ENCODE measurements at places on chromosomes 12 and 14.
A peak's percentile ranks its signal among the peaks of the same experiment; 100 is the strongest.

- H3K4me3 ChIP-seq, result no peak overlapping the region
- no peak for DNase-seq
- H3K4me1 ChIP-seq, result no peaks in the 10 kb centered on the region
- H3K27ac ChIP-seq, result no peak overlapping the region
- no peaks in the 10 kb centered on the region for H3K27me3 ChIP-seq
- H3K36me3 ChIP-seq, result no peaks in the 10 kb centered on the region
Observed at GRCh38 chr12:20220339-20220738, 148.0 kb upstream of the PDE3A start.

DNA sequence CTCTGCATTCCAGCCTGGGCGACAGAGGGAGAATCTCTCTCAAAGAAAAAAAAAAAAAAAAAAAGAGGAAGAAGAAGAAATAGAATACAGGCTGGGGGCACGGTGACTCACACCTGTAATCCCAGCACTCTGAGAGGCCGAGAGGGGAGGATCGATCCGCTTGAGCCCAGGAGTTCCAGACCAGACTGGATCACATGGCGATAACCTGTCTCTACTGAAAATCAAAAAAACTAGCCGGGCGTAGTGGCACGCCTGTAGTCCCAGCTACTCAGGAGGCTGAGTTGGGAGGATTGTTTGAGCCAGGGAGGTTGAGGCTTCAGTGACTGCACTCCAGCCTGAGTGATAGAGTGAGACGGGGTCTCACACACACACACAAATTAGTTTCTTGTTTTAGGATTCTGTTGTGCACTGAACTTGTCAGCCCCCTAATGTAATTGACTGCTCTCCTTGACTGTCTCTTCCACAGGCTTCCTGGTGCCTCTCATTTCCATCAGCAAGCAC lies 963 bp upstream of the TINF2 start:
- H3K4me3 ChIP-seq, result peak overlapping the region; percentile 86
- H3K4me1 ChIP-seq, result peaks cover 41% of the 10 kb centered on the region
- peak; percentile 2 for DNase-seq
- H3K27me3 ChIP-seq, result no peaks in the 10 kb centered on the region
- peaks cover 25% of the 10 kb centered on the region for H3K36me3 ChIP-seq
- H3K27ac ChIP-seq, result peak overlapping the region; percentile 99

- no peak for DNase-seq
- no peaks in the 10 kb centered on the region for H3K36me3 ChIP-seq
- H3K4me3 ChIP-seq, result no peak overlapping the region
- no peak overlapping the region for H3K27ac ChIP-seq
- H3K27me3 ChIP-seq, result no peaks in the 10 kb centered on the region
- no peaks in the 10 kb centered on the region for H3K4me1 ChIP-seq
Observed at GRCh38 chr12:76143343-76144244, 59.1 kb upstream of the NAP1L1 start.

DNA sequence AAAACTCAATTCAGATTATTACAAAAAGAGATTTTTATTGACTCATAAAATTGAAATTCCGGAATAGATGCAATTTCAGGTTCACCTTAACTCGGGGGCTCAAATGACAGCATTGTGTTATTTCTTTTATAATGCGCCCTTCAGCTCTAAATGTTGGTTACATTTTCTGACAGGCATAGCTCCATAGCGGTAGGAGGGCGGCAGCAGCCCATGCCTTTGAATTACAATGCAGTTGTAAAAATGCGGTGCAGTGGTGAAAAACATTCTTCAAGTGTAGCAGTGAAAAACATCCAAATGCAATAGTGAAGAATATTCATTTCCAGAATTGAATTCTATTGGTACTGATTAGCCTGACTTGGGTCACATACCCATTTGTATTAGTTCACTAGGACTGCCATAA lies 215.3 kb upstream of the PKP2 start:
- no peaks in the 10 kb centered on the region for H3K36me3 ChIP-seq
- H3K27me3 ChIP-seq, result no peaks in the 10 kb centered on the region
- H3K4me3 ChIP-seq, result no peak overlapping the region
- H3K4me1 ChIP-seq, result no peaks in the 10 kb centered on the region
- H3K27ac ChIP-seq, result no peak overlapping the region
- DNase-seq, result no peak

DNA sequence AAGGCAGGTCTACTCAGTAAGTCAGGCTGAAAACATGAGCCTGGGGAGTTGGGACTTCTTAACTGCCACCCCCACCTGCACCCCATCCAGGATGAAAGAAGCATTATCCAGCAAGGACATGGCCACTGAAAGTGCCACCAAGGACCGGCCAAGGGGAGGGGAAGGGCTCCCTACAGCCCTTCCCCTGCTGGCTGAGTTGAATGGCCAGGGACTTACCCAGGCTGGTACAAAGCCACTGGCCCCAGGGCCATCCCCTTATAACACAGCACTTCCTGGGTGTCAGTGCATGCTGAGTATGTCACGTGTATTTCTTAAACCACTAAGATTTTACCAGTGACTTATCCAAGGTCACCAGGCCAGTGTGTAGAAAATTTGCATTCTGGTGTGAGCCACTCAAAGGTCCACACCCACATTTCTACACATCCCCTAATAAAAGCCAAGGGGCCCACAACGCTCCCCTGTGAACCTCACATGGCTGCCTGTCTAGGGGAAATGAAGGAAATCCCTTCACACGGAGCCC lies 29.3 kb upstream of the ZFP36L1 start:
- no peak overlapping the region for H3K4me3 ChIP-seq
- H3K36me3 ChIP-seq, result no peaks in the 10 kb centered on the region
- H3K4me1 ChIP-seq, result peaks cover 35% of the 10 kb centered on the region
- peak; percentile 15 for DNase-seq

DNA sequence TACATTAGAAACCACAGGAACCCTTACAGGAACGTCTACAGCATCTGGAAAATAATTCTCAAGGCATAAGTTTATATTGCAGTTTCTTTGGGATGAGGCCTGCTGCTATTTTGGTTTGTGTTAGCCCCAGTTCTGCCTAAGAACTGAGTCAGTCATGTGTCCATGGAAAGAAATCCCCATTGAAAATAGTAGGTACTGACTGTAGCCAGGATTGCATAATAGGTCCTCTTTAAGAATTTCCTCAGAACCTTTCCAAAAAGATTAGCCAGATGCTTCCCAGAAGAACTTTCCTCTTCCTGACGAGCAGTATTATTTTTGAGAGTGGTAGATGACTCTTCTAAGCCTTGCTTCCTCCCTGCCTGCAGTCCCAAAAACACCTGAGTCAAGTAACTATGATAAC lies 52.6 kb downstream of the RASSF8 start:
- no peaks in the 10 kb centered on the region for H3K27me3 ChIP-seq
- DNase-seq, result no peak
- H3K4me1 ChIP-seq, result no peaks in the 10 kb centered on the region
- H3K36me3 ChIP-seq, result no peaks in the 10 kb centered on the region

DNA sequence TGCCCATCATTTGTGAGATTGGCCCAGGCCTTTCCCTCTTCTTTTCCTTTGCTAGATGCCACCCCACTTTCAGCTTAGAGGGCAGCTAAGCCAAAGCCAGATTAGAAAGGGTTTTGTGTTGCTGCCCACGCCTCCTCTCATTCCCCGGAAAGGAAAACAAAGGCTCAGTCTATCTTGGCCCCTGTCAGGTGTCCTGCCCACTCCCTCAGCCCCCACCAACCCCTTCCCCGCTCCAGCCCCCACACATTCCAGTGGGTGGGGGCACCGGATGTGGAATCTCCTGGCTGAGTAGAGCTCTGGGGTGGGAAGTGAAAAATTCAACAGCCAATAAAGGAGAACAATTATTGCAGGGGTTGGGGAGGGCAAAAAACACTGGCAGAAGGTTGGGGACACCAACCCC lies 2.2 kb downstream of the BLOC1S1 start:
- no peak overlapping the region for H3K4me3 ChIP-seq
- H3K36me3 ChIP-seq, result peaks cover 16% of the 10 kb centered on the region
- no peak for DNase-seq
- H3K4me1 ChIP-seq, result peaks cover 21% of the 10 kb centered on the region

Data from effector memory CD4-positive, alpha-beta T cell (primary cell).